NCI-H69 (cell line): ENCODE measurements at places on chromosomes 2 and 18.

DNA sequence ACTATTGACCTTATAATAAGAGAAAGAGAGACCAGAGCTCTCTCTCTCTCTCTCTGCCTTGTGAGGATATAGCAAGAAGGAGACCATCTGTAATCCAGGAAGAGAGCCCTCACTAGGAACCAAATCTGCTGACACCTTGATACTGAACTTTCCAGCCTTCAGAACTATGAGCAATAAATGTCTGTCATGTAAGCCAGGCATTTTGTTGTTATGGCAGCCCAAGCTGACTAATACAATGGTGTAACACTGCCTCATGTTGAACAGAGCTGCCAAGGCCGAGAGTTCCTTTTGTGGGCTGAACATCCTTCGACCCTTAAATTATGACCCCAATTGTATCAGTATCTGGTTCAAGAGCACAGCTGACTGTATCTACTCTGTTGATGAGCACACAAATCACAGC is 108.0 kb downstream of the LRRC30 start:
- DNase-seq: no peak

DNA sequence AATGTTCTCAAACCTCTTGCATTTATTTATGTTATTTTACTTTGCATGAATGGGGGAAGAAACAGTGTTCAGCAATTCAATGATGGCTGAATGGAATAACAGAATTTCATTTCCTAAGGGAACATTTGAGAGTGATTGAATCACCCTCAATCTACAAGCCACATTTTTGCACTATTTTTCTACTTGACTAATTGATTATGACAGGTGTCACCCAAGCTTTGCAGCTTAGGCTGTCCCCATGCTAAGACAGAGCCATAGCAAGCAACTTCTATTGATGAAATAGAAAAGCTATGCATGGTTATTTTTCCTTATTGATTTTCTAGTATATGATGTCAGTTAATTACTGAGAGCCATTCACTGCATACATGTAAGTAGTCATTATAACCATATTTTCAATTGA is 795.7 kb downstream of the DCC start:
- DNase-seq: no peak

DNA sequence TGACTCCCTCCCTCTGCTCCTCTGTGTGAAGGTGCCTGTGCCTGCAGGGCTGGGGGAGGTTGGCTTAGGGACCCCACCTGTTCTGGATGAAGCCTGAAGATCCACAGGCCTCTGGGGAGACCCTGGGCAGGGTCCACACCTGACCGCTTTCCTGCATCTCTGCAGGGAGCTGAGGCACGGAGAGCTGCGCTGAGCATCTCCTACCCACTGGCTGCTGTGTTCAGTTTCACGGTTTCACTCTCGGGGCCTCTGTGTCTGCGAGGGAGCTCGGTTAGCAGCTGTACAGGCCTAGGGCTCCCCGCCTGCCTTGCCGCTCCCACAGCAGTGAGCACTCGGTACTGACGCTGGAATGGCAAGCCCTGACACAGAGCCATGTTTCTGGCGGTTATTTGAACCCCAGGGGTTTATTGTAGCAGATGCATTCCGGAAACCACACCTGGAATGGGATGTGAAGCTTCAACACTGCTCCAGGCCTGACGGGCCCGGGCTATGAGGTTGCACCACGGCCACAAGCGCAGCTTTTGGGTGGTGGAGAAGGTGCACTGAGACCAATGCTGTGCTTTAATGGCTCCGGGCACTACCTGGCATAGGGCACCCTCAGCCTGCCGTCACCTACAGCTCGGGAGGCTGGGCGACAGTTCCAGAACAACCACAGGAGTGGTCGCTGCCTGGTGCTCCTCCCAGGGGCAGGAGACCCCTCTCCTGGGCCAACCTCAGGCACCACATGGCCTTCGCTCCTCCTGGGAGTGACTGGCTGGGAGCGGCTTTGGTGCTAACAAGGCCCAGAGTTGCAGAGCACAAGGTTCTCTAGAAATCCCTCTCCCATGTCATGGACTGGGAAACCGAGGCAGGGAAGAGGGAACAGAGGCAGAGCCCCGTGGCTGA is 257.9 kb downstream of the NDUFA10 start:
- DNase-seq: no peak

- DNase-seq: no peak
Measured at GRCh38 chr18:49544362-49544761, 17.5 kb upstream of the LIPG start.

GRCh38 chr2:206867006-206867405 is 72.3 kb upstream of the CPO start:
- no peak for DNase-seq

- DNase-seq: peak; percentile 92
Measured at GRCh38 chr2:26281226-26281625, 36.5 kb downstream of the HADHB start.

DNA sequence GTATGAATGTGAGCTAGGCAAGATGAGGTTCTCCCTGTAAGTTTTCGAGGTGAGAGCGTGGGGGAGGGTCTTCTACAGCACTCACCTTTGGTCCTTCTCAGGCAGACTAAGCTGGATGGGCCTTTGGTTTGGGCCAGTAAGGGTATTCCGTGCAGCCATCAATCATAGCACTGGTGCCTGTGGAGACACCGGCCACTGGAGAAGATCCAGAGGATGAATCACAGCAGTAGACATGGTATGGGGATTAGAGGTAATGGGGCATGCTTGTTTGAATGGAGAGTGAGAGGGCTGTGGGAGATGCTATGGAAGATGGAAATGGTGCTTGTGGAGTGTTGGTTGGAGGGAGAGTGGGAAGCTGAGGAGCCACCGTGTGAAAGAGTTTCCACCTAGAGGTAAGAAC is 16.1 kb downstream of the MAPRE3 start:
- no peak for DNase-seq

DNA sequence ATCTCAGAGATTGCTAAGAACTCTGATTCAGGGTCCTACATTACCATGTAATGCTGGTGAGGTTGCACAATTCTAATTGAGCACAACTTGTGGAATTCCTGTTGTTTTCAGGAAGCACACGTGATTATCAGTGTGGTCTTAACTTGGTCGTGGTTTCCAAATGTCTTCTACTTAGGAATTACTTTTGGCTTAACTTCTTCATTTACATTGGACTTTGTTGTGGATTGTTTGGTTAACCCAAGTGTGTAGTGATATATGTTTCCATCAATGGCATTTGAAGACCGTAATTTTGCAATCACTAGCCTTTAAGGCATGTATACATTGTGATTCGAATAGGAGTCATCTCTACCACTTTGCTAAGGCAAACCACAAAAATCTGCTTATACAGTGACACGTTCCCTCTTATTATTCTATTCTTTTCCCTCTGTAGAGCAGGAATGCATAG is 373.3 kb downstream of the IRS1 start:
- DNase-seq: no peak

GRCh38 chr2:108571286-108571685 is 37.0 kb downstream of the LIMS1 start:
- DNase-seq: no peak

DNA sequence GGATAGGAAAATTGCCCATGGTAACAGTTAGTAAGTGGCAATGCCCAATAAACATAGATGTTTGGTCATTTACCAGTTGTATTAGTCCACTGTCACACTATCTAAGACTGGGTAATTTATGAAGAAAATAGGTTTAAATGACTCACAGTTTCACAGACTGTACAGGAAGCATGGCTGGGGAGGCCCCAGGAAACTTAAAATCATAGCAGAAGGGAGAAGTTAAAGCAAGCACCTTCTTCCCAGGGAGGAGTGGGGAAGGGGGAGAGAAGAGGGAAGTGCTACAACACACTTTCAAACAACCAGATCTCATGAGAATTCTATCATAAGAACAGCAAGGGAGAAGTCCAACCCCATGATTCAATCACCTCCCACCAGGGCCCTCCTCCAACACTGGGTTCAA is 23.4 kb downstream of the NR4A2 start:
- DNase-seq: no peak

- peak; percentile 65 for DNase-seq
Measured at GRCh38 chr18:64100116-64100922, 48.6 kb downstream of the LINC00305 start.

GRCh38 chr2:51710222-51710621 is 678.3 kb upstream of the NRXN1 start:
- DNase-seq: peak; percentile 30

DNA sequence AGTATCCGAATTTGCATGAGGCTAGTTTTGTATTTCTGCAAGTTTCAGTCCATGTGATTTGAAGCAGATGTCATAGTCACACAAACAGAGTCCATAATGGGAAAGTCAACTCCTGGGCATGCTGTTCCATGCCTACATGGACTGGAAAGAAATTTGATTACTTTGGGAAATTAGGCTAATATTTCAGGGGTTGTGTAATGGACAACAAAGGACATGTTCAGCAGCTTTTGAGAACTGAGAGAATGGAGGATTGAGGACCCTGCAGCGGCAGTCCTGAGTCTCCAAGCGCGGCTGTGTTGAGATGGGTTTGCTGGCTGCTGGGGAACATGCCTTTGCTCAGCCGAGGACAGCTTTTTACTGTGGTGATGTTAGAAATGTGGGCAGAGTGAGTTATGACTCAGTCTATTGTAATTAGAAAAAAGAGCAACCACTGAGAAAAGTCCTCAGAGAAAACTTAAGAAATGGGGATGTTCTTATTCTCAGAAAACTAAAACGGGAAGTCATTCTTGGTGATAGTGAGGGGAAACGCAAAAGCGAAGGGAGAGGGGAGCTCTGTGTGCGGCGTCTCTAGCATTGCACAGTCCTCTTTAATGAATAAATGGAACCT is 149.2 kb downstream of the FAM210A start:
- DNase-seq: no peak

- no peak for DNase-seq
Measured at GRCh38 chr2:133461484-133461883, 106.8 kb downstream of the NCKAP5 start.

DNA sequence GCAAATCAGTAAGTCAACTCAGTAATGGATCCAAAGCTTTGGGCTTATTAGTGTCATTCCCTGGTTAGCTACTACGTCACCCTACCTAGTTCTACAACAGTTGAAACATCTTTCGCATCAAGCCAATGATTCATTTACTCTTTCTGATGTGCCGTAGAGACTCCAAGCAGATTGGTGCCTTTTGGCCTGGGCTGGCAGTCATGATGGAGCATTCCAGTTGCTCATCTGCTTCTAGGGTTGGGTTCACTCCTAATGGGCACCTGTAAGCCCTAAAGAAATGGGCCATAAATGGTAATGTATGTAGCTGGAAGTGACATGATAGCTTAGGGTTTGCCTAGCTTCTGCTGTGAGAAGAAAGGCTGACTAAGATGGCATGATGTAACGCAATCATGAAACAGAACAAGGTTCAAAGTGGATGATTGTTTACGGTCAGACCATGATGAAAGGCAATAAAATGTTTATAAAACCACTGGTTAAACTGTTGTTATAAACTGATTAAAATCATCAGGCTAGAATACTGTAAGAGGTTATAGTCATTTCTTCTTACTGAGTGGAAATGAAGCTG is 20.4 kb upstream of the CCL20 start:
- no peak for DNase-seq

- no peak for DNase-seq
Measured at GRCh38 chr2:96158554-96158940, 13.3 kb upstream of the DUSP2 start.

- DNase-seq: no peak
Measured at GRCh38 chr2:84873350-84873749, 7.5 kb downstream of the TRABD2A start.

DNA sequence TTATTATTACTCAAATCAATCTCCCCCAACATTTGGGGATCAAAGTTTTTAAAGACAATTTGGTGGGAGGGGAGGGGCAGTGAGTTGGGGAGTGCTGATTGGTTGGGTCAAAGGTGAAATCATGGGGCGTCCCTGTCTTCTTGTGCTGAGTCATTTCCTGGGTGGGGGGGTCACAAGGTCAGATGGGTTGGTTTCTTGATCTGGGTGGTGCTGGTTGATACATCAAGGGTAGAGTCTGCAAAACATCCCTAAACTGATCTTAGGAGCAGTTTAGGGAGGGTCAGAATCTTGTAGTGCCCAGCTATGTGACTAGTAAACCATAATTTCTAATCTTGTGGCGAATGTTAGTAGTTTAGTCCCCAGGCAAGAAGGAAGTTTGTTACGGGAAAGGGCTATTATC is 67.4 kb downstream of the MOGAT1 start:
- no peak for DNase-seq

- DNase-seq: no peak
Measured at GRCh38 chr18:21693322-21693721, 11.3 kb downstream of the ABHD3 start.

DNA sequence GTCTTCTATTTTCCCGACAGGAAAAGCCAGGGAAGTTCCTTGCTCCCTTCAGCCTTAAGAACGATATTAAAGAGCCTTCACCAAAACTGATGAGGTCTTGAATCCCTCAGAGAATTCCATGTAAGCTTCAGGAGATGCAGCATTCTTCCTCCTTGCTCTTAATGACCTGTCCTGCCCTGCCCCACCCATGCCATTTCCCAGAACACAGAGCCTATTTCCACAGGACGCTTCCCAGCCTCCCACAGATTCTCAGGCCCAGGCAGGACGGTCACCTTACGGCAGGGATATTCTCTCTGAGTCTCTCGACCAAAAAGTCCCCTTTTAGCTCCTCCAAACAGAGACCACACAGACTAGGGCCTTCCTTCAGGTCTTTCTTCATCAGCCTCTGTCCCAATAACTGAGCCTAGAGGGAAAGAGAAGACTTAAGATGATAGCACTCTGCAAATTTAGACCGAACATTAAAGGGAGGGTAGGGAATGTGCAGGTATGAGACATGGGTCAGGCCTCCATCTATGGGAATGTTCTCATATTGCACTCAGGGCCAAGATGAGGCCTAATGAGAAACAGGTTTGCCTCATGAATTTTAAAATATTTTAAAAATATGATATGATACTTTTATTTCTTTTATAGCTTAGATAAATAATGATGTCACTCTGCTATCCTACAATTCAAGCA is 62.1 kb downstream of the COBLL1 start:
- DNase-seq: no peak

DNA sequence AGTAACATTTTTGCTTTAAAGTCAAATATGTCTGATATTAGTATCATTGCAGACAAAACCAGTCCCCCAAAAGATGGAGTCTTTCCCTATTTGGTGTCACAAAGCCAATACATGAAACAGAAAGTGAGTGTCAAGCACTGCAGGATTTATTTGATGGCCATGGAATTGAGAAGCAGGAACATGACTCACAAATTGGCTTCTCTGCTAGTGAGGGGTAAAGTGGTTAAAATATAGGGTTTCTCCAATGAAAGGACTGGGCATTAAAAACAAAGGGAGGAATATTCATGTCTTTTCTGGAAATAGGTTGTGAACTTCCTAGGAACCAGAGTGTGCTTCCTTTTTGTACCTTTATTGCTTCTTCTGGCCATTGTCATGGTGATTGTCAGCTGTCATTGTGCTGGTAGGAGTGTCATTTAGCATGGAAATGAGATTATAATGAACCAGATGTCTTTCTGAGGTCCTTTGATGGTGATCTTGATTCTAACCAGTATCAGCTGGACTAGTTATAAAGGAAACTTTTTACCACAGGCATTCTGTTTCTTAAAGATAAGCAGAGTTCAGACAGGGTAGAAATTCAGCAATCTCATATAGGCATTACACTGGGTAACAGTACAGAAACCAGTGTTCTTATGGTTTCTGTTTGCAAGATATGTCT is 4.1 kb downstream of the REG1B start:
- no peak for DNase-seq
